ENCODE measurements at places on chromosomes 11 and 22.

DNA sequence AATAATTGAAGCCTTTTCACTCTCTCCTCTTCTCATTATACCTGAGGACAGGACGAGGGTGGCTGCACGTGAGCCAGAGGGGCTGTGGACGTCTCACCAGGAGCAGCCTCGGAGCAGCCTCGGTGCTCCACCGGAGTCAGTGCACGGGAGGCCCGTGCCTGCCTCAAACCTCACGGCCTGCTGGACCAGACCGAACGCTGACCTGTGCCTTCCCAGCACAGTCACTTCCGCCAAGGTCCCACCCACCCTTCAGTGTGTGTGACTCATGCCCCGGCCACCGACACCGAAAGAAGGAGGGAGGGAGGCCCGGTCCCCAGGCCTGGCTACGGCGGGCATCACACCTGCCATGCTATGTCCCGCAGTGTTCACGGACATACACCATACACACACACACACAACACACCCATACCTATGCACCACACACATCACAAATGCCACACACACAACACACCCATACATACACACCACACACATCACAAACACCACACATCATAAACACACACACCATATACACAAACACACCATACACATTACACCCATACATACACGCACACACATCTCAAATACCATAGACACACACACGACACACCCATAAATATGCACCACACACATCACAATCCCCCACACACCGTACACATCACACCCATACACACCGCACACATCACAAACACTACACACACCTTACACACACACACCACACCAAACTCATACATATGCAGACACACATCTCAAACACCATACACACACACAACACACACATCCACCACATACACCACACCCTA is 1506.5 kb downstream of the TBC1D22A start:
- no peak for DNase-seq

GRCh38 chr11:111726301-111726713 is 39.9 kb downstream of the PPP2R1B start:
- no peak for DNase-seq

DNA sequence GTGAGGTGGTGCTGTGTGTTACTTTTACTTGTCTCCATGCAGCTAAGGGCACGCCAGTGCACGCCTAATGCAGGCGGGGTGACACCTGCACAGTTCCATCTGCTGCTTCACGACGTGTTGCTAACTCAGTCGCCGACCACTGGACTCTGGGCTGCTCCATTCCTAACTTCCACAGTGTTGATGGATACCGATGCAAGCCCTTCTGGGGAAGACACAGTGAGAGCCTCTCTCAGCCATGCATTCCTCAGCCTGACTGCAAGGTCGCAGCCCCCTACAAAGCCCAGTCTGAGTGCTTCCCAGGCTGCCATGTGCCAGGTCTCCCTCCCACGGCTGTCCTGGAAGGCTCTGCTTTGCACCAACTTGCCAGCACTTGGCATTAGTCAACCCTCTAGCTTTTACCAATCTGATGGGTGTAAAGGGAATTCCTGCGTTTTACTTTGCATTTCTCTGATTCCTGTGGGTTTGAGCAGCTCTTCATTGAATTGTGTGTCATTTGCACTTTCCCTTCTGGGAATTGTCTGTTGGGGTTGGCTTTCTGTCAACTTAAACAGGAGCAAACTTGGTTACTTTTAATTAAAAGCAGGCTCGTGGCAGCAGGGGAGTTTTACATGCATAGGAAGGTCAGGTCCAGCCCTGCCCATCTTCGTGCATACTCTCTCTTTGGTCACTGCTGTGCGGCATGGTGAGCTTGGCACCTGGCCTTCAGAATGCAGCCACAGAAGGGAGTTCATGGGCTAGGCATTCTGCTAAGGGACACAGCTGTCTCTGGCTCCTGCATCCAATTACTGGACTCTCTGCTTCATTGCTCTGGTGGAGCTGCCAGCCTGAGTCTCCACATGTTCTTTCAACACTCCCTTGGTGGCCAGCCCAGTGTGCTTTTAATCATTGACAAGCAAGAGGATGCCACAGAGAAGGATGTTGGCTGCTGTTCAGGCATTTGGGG is 34.6 kb upstream of the SHANK2 start:
- no peak for DNase-seq

DNA sequence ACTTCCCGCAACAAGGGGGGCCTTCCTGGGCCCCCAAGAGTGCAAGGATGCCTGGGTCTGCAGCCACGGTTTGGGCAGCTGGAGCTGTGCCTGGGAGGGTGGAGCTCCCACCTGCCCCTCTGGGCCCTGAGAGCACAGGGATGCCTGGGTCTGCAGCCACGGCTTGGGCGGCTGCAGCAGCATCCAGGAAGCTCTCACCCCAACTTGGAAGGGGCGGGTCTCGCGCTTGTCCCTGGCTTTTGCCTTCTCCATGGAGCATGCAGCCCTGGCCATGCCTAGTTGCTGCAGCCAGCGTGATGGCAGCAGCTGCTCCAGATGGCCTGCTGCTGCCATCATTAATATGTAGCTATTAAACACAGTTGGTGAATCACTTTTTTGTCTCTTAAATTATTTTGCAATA is 35.4 kb downstream of the NAGA start:
- DNase-seq = no peak

DNA sequence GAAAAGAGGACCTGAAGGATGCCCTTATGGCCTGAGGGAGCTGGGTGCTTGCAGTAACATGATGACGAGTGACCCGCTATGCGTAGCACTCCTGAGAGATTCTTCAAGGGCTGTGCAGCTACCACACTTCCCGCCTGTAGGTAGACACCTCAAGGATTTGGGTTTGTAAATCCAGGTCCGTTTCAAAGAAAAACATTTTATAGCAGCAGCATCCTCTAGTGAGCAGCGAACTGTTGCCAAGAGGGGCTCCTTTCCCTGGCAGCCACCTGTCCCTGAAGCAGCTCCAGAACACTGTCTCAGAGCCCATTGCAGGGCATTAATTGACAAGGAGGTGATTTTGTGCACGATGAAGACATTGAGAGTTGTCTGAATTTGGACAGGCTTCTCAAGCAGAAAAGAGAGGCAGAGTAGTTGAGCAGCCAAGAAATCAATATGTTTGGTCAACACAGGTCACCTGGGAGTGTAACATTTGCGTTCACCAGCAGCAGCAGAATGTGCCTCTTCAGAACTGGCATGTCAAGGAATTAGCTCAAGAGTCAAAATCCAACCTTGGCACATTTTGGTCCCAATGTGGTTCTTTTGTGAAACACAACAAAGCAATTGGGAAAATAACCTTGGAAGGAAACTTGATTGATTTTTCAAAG is 209.8 kb upstream of the MTNR1B start:
- no peak for DNase-seq

All from stimulated activated CD4-positive, alpha-beta T cell treated with anti-CD3 and anti-CD28 coated beads, Interleukin-4, amount 100 ng/mL, for 1 hour (primary cell).